Hippocampal formation (tissue), 2 donors: ENCODE measurements at places on chromosomes 2 and 18.

- DNase-seq = no peak
Measured at GRCh38 chr18:47391665-47392064, 140.2 kb upstream of the SKOR2 start.

- no peak for DNase-seq
Measured at GRCh38 chr18:76394780-76395476, 100.1 kb downstream of the ZNF516 start.

DNA sequence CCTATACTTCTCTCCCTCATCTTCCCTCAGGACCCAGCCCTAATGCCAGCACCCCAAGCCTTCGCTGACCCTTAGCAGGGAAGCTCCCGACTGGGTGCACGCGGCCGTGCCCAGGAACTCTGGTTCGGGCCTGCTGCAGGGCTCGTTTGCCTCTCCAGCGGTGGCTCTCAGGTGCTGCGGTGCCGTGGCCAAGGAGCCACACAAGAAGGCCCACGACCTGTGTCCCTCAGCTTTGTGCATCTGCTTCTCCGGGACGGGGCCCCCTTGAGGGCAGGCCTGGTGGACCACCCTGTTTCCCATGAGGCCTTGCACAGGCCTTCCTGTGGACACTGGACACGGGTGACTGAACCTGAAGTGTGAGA is 17.7 kb downstream of the BOK start:
- no peak for DNase-seq

GRCh38 chr2:197013098-197013497 is 86.6 kb upstream of the PGAP1 start:
- DNase-seq = no peak

DNA sequence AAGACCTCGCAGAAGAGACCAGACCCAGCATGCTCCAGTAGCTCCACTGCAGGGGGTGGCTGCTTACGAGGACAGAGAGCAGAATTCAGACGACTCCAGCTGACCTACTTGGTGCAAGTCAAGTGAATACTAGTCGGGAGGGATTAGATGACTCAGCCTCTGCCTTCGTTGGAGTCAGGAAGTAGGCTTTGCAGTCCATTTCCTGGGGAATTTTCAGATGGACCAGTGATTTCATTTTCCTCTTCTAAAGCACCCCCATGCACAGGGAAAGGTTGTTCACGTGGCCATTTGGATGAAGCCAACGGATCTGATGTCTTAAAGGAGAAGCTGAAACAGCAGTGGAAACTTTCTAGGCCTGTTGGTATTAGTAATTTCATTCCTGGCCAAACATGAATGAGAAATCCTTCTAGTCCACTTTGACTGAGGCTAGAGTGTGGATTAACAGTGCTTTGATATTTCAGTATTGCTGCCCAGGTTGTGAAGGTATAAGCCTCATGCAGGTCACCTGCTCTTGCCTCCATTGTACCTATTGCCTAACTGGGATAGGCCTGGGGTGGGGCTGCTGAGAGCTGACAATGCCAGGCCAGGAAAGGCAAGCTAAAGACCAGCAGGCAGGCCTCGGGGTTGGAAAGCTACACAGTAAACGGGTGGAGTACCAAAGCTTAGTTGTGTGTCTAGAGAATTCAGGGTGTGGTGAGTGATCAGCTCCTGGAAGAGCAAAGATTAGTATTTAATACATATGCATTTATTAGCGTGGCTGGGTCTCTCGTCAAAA is 117.6 kb upstream of the FOSL2 start:
- no peak for DNase-seq

DNA sequence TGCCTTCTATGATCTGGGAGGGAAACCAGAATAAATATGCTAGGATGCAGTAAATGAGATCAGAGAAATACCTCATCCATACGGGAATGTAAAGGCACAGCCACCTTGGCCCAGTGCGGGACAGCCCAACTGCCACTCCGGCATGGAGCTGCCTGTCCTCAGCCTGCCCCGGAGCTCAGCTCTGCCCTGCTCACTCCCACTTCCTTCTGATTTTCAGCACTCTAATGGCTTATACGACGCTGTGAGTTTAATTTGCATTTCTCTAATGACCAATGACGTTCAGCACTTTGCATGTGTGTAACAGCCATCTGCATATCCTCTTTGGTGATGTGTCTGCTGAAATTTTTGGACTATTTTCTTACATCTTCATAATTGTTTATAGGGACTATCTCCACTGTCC is 172.5 kb upstream of the RAB6C start:
- no peak for DNase-seq

DNA sequence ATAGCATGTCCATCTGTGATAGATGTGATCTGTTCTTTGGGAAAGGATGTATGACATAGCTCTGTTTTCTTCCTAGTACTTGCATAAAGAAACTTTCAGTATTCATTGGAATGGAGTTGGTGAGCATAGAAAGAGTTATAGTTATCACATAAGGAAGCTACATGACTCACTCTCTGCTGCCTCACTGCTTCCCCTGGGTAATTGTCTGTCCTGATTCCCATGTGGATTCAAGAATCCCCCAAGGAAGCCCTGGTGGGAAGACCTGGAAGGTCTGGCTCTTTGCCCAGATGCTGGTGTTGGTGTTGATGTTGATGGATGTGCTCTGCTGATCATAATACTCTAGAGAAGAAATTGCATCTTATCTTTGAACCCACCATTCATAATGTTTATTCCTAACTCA is 60.6 kb downstream of the PTPN4 start:
- no peak for DNase-seq

DNA sequence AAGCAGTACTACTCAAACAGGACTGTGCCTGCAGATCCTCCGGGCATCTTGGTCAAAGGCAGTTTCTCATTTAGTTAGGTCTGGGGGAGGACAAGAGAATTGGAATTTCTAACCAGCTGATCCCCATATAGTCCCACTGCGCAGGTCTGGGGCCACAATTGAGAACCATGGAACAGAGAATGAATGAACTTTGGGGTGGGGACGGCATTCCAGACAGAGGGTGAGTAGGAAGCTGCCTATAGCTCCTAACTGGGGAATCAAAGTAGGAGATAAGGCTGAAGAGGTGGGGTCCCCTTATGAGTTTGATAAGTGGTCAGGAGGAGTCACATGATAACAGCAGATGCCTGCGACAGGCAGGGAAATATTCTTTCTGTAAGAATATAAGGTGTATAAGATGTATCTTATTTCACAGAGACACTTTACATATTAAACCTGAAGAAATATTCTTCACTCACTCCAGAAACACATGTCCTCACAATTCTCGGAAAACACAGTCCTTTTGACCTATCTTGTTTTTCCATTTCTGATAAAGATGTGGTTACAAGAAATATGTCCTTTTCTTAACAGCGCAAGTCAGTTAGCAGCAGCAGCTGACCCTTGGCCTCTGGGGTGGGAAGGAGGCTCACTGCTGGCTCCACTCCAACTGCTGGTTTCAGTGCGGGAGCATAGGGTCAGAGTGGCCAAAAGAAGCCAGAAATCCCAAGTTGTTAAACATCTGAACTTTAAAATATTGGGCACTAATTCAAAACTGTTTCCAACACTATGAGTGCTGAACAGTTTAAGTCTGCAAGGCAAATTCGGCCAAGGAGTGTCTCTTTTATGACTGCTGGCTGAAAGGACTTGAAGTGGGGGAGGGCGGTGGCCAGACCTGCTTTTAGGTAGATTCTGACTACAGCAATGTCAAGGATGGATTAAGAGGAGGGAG is 12.6 kb upstream of the TMEM214 start:
- DNase-seq = no peak

GRCh38 chr2:207254591-207255464 is 89.1 kb upstream of the KLF7 start:
- no peak for DNase-seq

- no peak for DNase-seq
Measured at GRCh38 chr2:219175928-219176817, 552 bp downstream of the CNPPD1 start.

- DNase-seq = no peak
Measured at GRCh38 chr18:36757081-36757480, 71.7 kb downstream of the TPGS2 start.

DNA sequence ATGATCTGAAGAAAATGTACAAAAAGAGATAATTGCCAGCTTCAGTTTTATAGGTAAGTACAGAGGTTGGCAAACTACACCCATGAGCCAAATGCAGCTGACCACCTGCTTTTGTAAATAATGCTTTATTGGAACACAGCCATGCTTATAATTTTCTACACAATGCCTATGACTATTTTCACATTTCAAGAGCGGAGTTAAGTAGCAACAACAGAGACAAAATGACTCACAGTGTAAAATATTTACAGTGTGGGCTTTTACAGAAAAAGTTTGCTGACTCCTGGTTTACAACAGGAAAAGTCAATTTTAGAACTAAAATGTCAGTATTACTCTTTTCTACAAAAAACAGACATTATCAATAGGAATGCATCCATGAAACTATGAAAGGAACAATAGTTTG is 26.0 kb downstream of the CWC22 start:
- no peak for DNase-seq

GRCh38 chr2:236415684-236416444 is 151.7 kb upstream of the ASB18 start:
- no peak for DNase-seq

DNA sequence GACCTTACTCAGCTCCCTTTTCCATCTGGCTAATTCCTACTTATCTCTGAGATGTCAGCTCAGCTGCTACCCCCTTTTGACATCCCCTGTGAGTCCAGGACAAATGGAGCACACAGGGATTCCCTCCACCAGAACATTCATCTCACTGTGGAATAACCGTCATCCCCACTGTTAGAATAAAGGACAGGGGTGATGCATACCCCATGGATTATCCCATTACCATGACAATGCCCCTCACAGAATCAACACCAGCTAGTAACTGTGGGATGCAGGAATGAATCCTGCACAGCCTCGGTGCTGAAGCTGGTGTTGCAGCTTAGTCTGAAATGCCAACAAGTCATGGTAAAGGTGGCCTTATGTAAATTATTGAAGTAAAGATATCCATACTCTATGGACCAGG is 624.8 kb upstream of the RAB6C start:
- DNase-seq = no peak

GRCh38 chr18:45237343-45238098 is 377.8 kb upstream of the SLC14A2 start:
- DNase-seq = no peak

DNA sequence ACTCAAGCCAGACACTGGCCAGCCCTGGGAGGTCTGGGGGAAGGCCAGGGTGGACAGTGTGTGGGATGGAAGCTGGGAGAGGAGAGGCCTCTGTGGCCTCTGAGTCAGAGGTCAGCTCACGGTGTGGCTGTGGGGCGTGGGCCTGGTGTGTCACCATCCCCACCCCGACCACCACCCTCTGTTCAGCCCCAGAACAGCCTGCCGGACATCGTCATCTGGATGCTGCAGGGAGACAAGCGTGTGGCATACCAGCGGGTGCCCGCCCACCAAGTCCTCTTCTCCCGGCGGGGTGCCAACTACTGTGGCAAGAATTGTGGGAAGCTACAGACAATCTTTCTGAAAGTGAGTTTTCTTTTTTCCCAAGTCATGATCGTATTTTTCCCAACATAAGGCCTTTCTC is 110.5 kb downstream of the DYSF start:
- DNase-seq = no peak

DNA sequence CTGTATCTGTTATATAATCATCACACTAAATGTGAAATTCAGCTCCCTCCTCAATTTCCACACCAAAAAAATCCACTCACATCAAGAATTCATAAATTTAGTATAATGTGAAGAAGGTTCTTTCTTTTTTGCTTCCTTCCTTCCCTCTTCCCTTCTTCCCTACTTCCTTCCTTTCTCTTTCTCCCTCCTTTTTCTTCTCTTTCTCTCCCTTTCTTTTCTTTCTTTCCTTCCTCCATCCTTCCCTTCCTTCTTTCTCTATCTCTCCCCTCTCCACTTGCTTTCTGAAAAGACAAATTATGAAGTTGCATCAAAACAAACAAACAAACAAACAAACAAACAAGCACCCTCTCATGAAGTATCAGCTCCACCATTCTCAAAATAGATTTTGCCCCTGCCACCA is 290.0 kb downstream of the PDE11A start:
- DNase-seq = no peak

DNA sequence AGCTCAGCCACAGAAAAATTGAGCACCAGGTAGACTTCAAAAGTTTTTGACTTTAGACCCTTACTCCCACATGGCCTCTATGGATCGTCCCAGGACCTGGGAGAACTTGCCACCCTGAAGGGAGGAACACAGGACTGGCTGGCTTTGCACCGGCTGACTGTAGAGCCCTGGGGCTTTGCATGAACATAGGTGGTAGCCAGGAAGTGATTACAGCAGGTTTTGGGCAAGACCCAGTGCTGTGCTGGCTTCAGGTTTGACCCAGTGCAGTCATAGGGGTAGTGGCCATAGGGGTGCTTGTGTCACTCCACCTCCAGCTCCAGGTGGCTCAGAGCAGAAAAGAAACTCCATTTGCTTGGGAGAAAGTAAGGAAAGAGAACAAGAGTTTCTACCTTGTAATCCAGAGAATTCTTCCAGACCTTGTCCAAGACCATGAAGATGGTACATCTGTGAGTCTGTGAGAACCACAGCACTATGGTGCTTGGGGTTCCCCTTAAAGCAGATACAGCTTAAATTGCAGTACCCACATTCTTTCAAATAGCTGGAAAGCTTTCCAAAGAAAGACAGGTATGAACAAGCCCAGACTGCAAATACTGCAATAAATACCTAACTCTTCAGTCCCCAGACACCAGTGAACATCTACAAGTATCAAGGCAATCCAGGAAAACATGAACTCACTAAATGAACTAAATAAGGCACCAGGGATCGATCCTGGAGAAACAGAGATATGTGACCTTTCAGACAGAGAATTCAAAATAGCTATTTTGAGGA is 13.0 kb upstream of the SESTD1 start:
- DNase-seq = no peak

DNA sequence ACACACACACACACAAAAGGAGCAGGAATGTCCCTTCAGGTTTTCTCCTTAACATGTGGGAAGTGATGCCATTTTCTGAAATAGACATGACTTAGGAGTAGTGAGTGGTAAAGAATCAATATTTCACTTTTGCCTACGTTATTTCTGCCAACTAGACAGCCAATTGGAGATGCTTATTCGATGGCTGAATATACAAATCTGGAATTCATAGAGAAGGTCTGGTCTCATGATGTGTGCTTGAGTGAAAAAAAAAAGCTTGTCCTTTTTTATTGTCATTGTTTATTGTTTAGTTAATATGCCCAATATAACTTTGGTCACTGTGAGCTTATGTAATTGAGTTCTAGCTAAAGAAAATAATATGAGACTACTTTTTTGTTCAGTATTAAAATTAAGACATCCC is 284.3 kb downstream of the GULP1 start:
- no peak for DNase-seq

DNA sequence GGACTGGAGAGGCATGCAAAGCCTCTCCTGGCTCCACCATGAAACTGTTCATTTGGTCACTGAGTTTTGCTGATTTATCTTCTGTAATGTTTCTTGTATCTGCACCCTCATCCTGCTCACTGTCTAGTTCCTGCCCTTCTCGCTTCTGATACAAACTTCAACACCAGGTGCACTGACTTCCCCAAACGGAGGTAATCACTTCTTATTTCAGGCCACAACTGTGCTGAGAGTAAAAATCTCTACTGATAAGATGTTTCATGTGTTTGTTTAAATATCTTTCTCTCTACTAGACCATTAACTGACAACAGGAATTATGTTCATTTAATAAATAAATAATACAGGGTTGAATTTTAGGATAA is 10.9 kb upstream of the NT5C1B start:
- DNase-seq = no peak

- DNase-seq = no peak
Measured at GRCh38 chr2:192098814-192099491, 95.8 kb downstream of the TMEFF2 start.

GRCh38 chr2:191569025-191569424 is 108.9 kb upstream of the NABP1 start:
- DNase-seq = no peak

- no peak for DNase-seq
Measured at GRCh38 chr2:174312581-174313234, 22.0 kb upstream of the SP9 start.

GRCh38 chr2:20314562-20315501 is 35.8 kb downstream of the PUM2 start:
- DNase-seq = no peak
